ENCODE measurements at places on chromosomes 2 and 18.
A peak's percentile ranks its signal among the peaks of the same experiment; 100 is the strongest.

GRCh38 chr18:71597219-71597618 is 946.9 kb downstream of the CBLN2 start:
- DNase-seq: no peak

DNA sequence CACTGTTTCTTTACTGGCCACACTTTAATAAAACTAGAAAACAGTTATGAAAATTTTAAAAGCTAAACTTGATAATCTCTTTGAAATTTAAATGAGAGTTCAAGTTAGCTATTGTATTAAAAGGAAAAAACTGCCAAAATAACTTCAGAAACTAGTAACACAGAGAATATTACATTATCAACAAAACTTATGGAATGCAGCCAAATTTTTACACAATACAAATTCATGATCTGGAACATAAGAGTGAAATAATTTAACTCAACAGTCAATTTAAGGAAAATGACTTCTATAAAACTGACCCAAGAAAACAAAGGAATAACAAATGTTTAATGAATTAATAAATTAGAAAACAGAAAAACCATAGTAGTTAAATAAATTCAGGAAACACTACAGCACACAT is 65.0 kb downstream of the TCF4 start:
- DNase-seq: no peak

- DNase-seq: peak; percentile 86
Observed at GRCh38 chr18:70205421-70206397, at the start of gene RTTN. Gene RTTN, minus strand, starts transcription at chr18:70205687. Its CDS starts 29 bp downstream, at chr18:70205658.

- DNase-seq: no peak
Observed at GRCh38 chr18:37516361-37516853, 49.2 kb downstream of the CELF4 start.

DNA sequence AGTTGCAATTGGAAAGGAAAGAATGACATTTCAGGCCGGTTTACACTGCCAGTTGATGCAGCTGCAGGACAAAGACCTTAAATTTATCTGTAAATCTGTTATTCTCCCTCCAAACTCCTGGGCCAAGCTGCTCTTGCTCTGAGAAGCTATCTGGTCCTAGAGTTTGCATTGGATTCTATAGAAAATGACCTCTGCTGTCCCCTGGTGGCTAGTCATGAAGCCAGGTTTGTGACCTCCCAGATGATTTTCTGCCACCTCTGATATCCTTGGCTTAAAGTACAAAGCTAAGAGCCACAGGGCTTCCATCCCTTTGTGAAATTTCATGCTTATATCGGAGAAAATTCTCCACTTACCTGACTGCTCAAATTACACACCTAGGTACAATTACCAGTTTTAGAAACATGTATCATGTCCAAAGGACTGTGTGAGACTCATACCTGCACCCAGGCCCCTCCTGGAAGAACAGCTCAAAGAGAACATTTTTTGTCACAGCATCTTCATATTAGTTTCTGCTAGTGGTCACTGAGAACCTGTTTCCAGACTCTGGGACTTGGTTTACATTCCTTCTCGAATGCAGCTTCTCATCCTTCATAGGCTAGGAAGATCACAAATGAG is 28.9 kb upstream of the IER3IP1 start:
- no peak for DNase-seq

GRCh38 chr2:55051026-55051866 is 995 bp upstream of the RTN4 start:
- no peak for DNase-seq

- DNase-seq: no peak
Observed at GRCh38 chr18:79242246-79242645, 153.5 kb upstream of the NFATC1 start.
